ENCODE measurements at places on chromosomes 1 and 21. TPM values are rescaled to one million over a fixed set of nuclear protein-coding genes. Genes with fewer than 3 reads are reported as not detected.

DNA sequence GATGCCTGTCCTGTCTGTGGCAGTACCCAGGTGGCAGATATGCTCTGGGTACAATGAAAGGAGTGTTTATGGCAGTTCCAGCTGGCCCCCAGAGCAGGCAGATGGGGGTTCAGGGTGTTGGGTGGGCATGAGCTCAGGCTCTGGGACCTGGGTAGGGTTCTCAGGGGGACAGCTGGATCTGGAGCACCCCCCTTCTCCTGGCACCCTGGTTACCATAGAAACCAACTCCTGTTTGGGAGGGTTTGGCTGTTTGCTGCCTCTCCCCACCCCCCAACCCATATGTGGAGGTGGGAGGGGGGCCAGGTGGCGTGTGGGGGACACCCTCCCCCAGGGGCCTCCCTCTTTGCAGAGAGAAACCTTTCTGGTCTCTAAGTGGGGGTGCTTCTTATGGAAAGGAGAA lies 7.1 kb downstream of the FOXO6 start:
- no peak for DNase-seq

DNA sequence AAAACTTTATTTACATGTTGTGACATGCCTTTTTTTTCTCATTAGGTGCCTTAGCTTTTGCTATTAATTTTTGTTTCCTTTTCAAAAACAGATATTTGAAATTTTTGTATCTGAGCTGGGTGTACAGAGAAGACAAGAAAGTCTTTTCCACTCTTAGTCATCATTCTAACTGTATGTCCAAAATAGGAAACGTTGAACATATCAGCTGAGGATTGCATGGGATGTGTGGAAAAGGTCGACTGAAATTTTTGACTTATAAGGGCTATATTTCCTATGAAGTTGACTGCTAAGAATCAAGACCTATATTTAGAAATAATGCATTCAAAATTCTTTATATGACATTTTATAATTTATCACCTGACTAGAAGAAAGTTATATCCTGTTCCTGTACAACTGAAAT lies 270.0 kb upstream of the ZRANB2 start:
- DNase-seq, result no peak

- no peak for DNase-seq
Measured at GRCh38 chr1:206127336-206127735, 10.1 kb upstream of the AVPR1B start.

GRCh38 chr1:224589006-224589405 lies 27.1 kb upstream of the CNIH3 start:
- DNase-seq, result no peak

GRCh38 chr1:155481741-155482241 lies 80.8 kb downstream of the ASH1L start:
- DNase-seq, result no peak

DNA sequence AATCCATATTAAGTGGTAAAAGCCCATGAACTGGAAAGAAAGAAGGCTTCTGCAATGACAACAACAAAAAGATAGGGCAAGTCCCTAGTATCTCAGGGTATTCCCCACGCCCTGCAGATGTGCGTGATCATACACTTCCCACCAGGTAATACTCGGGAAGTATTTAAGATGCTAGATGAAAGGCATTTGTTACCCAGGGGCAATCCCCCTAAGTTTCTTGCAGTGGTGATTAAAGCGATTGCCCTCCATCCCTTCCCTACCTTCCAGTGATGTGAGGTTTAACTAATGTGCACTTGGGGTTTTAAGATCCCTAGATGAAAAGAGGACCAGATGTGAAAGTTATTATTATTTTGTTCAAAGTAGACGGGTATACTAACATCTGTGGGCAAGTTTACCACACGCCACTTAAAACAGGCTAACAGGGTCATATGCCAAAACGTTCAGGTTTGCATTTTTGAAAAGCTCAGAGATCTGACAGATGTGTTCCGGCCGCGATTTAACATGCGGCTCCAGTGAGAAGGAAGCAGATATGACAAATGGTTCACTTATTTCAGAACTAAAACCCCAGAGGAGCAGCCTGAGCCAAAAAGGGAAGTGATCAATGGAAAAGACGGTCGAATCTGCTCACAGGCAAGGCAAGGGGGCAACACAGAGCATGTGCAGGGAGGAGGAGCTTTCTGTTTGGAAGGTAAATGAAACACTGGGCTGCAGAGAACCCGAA lies 17.4 kb downstream of the TIAM1 start:
- peak; percentile 18 for DNase-seq

DNA sequence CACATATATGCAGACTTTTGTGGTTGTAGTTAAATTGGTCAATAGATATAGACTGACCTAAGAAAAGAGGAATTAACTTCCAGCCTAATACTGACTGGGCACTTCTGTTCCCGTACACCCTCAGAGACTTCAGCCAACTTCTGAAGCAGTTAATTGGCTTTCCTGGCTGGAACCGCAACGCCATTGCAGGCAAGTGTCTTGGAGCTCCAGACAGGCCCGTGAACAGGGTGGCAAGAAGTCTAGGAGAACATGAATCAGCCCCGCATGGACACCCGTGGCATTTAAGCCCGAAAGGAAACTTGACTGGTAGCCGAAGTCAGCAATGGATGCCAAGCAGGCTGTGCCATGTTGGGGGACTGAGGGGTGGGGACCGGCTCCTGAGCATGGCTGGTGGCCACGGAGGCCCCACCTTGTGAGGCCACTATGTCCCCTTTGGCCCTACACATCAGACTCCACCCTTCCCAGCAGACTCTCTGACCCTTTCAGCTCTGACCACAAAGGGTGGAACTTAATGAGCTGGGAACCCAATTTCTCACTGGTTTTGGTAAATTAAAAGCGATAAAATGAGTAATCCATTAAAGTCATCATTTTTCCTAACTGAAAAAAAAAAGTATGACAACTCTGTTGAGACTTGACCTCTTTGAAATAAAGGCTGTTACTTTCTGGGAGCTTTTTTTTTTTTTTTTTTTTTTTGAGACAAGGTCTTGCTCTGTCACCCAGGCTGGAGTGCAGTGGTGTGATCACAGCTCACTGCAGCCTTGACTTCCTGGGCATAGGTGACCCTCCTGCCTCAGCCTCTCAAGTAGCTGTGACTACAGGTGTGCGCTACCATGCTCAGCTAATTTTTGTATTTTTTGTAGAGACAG lies 54.1 kb downstream of the RUNX1 start:
- no peak for DNase-seq

GRCh38 chr1:45569962-45570581 lies 13.8 kb upstream of the NASP start:
- peak; percentile 76 for DNase-seq

DNA sequence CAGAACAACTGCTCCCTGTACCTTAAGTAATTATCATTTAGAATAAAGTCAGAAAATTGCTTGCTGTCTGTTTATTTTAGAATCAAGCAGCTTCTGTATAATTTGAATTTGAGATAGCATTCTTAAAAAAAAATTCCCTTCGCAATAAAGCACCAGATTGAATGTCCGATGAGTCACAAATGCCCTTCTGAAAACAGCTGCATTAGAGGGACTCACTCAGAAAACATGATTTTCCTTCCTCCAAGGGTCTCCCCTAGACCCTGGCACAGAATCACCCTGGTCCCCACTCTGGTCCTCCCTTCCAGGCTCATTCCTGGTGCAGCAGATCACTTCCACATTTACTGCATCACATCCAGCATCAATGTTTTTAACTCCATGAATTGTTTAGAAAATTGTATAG lies 471.1 kb upstream of the VAMP3 start:
- no peak for DNase-seq

Gene BARHL2
- not detected for total RNA-seq

Gene CDC7
- total RNA-seq, result 0.68 TPM

Gene MMEL1
- not detected for total RNA-seq

Gene ZNF697
- 1.00 TPM for total RNA-seq

Gene PIK3R3
- 5.2 TPM for total RNA-seq

Gene COP1
- total RNA-seq, result 132 TPM

Gene ACTL8
- total RNA-seq, result not detected

Gene PIGR
- 4,473 TPM for total RNA-seq

Gene KDF1
- 36.2 TPM for total RNA-seq

Gene PFKFB2
- 155 TPM for total RNA-seq

Gene FCRL1
- not detected for total RNA-seq

All from transverse colon (tissue), 4 donors.